Hepatocyte (in vitro differentiated cells): ENCODE measurements at places on chromosomes 2 and 18.

GRCh38 chr18:6653880-6654279, 75.6 kb upstream of the ARHGAP28 start:
- H3K27ac ChIP-seq, result no peak overlapping the region
- H3K27me3 ChIP-seq, result no peaks in the 10 kb centered on the region
- H3K36me3 ChIP-seq, result no peaks in the 10 kb centered on the region
- H3K4me3 ChIP-seq, result no peak overlapping the region
- peaks cover 13% of the 10 kb centered on the region for H3K4me1 ChIP-seq
- DNase-seq, result no peak

DNA sequence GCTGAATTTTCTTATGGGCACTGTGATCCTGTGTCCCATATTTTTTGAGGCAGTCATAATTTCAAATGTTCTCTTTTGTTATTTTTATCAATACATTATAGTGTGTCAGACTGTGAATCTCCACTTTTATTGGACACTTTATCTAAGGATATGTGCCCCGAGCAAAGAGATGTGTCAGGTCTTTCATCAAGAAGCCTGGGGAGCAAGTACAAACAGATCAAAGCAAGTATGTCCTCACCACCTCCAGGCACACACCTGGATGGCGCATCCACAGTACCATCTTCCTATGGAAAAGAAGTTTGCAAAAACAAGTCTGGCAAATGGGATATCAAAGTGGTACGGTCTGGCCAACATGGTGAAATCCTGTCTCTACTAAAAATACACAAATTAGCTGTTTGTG, 81.0 kb upstream of the ZNF236 start:
- H3K36me3 ChIP-seq, result no peaks in the 10 kb centered on the region
- no peak overlapping the region for H3K4me3 ChIP-seq
- H3K4me1 ChIP-seq, result no peaks in the 10 kb centered on the region

- no peaks in the 10 kb centered on the region for H3K4me1 ChIP-seq
- no peaks in the 10 kb centered on the region for H3K36me3 ChIP-seq
- no peak overlapping the region for H3K27ac ChIP-seq
- H3K27me3 ChIP-seq, result no peaks in the 10 kb centered on the region
Measured at GRCh38 chr2:128577141-128577930, 258.7 kb upstream of the HS6ST1 start.

DNA sequence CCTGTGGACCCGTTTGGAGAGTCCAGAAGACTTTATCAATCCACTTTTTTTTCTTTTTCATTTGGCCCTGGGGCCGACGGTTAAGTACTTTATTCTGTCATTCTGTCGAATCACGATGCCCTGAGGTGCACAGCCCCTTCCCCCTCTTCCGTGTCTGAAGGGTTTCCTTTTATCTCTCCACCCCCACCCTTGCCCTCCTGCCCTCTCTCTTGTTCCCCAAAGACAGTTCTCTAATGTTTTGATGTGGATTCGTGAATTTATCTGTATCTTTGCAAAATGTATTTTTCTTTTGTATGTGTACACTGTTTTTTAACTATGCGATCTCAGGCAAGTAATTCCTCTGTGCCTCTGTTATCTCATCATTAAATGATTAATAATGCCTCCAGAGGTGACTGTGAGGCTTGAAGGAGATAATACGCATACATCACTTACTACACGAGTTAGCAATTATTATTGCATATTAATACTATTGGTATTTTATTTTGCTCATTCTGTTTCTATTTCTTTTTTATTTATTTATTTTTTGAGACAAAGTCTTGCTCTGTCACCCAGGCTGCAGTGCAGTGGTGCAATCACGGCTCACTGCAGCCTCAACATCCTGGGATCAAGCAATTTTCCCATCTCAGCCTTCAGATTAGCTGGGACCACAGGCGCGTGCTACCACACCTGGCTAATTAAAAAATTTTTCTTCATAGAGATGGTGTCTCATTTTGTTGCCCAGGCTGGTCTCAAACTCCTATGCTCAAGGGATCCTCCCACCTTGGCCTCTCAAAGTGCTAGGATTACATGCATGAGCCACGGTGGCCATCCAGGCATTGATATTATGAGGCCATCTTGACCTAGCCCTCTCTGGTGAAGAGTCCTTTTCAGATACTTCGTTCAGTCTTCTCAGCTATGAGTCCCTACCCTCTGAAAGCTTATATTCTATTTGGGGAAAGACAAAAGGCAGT, 1.4 kb upstream of the CASP8 start:
- H3K27ac ChIP-seq, result peak overlapping the region; percentile 94
- peak overlapping the region; percentile 44 for H3K4me3 ChIP-seq
- no peak for DNase-seq
- no peaks in the 10 kb centered on the region for H3K27me3 ChIP-seq
- peaks cover 16% of the 10 kb centered on the region for H3K4me1 ChIP-seq

GRCh38 chr2:219991116-219991515, 363.7 kb downstream of the SLC4A3 start:
- no peak for DNase-seq
- H3K36me3 ChIP-seq, result no peaks in the 10 kb centered on the region
- H3K27ac ChIP-seq, result no peak overlapping the region
- no peaks in the 10 kb centered on the region for H3K4me1 ChIP-seq
- H3K27me3 ChIP-seq, result no peaks in the 10 kb centered on the region

DNA sequence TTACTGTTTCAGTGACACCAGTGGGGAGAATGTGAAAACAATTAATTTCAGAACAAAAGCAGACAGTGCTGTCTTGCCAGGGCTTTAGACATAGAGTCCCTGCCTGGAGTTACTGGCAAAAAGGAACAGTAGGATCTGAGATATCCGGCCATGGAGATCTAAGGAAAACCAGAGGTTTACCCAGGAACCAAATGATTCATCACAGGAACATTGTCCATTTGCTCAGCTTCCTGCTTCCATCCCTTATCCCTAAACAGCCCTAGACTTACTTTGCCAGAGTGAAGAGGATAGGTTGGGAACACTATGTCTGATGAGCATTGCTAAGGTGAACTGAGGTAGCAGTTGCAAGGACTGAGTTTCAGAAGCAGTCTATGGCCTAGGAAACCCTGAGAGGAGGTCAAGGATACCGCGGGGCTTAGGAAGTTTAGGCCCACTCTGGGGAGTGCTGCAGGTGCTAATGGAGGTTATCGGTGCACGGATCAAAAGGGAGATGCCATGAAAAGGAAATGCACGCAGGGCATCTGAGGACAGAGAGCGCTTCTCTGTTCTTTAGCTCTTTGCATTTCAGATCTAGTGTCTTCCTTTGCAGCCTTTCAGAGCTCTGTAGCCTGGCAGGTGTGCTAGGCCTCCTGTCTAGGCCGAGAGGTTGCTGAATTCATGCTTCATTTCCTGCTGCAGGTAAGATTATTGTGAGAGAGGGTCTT, 223.9 kb downstream of the CDCA7 start:
- no peak overlapping the region for H3K27ac ChIP-seq
- H3K4me3 ChIP-seq, result no peak overlapping the region
- no peaks in the 10 kb centered on the region for H3K36me3 ChIP-seq
- no peaks in the 10 kb centered on the region for H3K4me1 ChIP-seq

- H3K4me3 ChIP-seq, result no peak overlapping the region
- no peak for DNase-seq
- H3K4me1 ChIP-seq, result no peaks in the 10 kb centered on the region
- H3K27me3 ChIP-seq, result no peaks in the 10 kb centered on the region
- H3K36me3 ChIP-seq, result no peaks in the 10 kb centered on the region
- no peak overlapping the region for H3K27ac ChIP-seq
Measured at GRCh38 chr2:209114588-209115240, 309.1 kb upstream of the MAP2 start.

DNA sequence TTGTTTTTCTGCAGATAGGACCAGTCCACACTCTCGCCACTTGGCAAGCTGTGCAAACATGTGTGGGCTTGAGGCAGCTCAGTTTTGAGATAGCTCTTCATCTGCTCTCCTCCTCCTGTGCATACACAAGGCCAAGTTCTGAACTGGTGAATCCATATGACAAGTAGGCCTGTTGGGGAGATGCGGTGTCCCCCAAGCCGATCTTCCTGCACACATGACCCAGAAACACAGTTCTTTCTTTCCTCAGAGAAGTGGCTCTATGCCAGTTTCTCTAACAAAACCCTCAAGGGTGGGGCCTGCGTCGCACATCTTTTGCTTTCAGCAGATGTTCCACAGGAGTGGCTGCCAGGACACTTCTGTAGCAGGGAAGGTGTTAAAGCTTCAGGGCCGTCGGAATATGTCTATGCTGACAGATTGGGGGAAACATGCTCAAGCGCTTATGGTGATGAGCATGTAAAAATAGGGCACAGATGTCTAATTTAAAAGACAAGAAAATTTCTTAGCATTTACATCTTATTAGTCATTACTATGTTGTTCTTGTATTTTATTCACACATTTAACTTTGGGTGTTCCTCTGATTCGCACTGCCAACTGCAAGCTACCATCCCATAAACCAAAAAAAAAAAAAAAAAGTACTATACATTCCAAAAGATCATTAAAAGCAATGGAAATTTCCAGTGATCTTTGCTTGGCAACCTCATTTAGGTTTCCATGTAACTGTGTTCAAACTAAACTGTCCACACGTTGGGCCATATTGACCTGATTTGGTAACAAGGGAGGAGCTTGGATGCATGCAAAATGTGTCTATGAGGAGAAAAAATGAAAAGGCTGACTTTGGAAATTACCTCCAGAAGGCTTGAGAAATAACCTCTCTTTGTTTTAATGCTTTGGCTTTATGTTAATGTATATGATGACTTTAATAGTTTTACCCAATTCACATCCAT, 1055.5 kb upstream of the KLHL29 start:
- no peak overlapping the region for H3K4me3 ChIP-seq
- H3K27ac ChIP-seq, result no peak overlapping the region
- no peaks in the 10 kb centered on the region for H3K27me3 ChIP-seq
- no peaks in the 10 kb centered on the region for H3K36me3 ChIP-seq
- H3K4me1 ChIP-seq, result no peaks in the 10 kb centered on the region
